ENCODE measurements at places on chromosomes 7 and 10. TPM values are rescaled to one million over a fixed set of nuclear protein-coding genes. Genes with fewer than 3 reads are reported as not detected.

Gene CTAGE6
- total RNA-seq = not detected

Gene IFIT1
- total RNA-seq = 3.7 TPM

Gene HOXA13
- total RNA-seq = 2.8 TPM

Gene HILPDA
- total RNA-seq = 25.6 TPM

Gene PTPRN2
- 0.54 TPM for total RNA-seq

Gene LIPJ
- total RNA-seq = not detected

Gene NUTM2E
- 0.26 TPM for total RNA-seq

Gene PRKG1
- not detected for total RNA-seq

Gene PRSS37
- total RNA-seq = not detected
